ENCODE measurements at places on chromosomes 6 and 20. TPM values are rescaled to one million over a fixed set of nuclear protein-coding genes. Genes with fewer than 3 reads are reported as not detected.
A peak's percentile ranks its signal among the peaks of the same experiment; 100 is the strongest.

Gene LHFPL5
- total RNA-seq: not detected

GRCh38 chr20:4089756-4090487 lies 74.6 kb upstream of the RNF24 start:
- peak; percentile 65 for DNase-seq
- peaks cover 16% of the 10 kb centered on the region for H3K4me1 ChIP-seq
- no peak overlapping the region for H3K27ac ChIP-seq
- H3K36me3 ChIP-seq: no peaks in the 10 kb centered on the region
- H3K4me3 ChIP-seq: no peak overlapping the region
- H3K27me3 ChIP-seq: peaks cover 3% of the 10 kb centered on the region

- H3K36me3 ChIP-seq: no peaks in the 10 kb centered on the region
- H3K4me1 ChIP-seq: no peaks in the 10 kb centered on the region
- H3K27me3 ChIP-seq: no peaks in the 10 kb centered on the region
- no peak for DNase-seq
- H3K27ac ChIP-seq: no peak overlapping the region
Observed at GRCh38 chr20:7371518-7372163, 568.6 kb downstream of the HAO1 start.

DNA sequence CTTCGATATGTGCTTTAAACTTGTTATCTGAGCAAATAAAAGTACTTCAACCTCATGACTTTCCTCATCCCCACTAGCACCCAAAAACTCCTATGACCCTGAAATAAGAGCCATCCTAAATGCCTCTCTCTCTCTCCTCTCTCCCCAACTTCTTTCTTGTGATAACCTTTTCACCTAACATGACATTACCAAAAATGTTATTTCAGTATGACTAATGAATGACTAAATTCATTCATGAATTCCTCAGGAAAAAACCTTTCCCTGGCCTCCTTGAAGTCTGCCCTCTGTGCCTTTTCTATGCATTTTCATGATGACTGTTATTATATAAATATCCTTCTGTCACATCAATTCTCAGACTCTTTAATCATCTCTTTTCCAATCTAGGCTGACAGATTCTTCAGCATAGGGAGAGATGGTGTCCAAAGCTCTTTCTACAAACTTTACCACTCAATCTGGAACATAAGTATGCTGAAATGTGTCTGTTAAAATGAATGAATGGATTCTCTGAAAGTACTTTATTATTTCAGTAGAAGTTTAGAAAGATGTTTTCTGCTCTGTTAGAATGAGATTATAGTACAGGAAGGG lies 114.3 kb upstream of the GGTLC1 start:
- no peaks in the 10 kb centered on the region for H3K27me3 ChIP-seq
- no peaks in the 10 kb centered on the region for H3K36me3 ChIP-seq
- peaks cover 47% of the 10 kb centered on the region for H3K4me1 ChIP-seq
- H3K27ac ChIP-seq: no peak overlapping the region
- no peak for DNase-seq
- H3K4me3 ChIP-seq: no peak overlapping the region

DNA sequence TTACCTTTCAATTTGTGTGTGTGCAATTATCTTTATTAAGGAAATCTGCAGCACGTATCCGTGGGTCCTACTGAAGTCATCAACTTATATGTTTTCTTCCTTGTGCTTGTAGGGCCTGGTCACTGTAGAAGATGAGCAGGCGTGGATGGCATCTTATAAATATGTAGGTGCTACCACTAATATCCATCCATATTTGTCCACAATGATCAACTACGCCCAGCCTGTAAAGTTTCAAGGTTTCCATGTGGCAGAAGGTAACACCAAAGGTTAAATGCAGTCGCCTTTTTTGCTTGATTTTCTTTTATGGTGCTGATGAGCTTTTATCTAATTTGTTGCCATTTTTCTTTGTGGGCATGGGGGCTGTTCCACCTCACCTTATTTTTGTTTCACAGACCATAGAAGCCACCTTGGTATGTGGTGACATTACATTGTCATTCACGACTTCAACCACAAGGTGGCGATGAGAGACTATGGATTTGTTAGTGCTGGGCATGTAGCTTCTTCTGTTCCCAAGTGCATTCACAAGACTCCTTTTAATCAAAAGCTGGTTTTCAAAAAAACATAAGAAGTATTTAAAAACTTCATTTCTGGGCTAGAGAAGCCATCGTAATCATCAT lies 106.5 kb upstream of the LAMP5 start:
- H3K4me1 ChIP-seq: peaks cover 29% of the 10 kb centered on the region
- H3K27ac ChIP-seq: peak overlapping the region; percentile 82
- no peaks in the 10 kb centered on the region for H3K27me3 ChIP-seq
- H3K36me3 ChIP-seq: peaks cover 2% of the 10 kb centered on the region

All from osteocyte (in vitro differentiated cells).